ENCODE measurements at places on chromosomes 1 and 21.
A peak's percentile ranks its signal among the peaks of the same experiment; 100 is the strongest.

GRCh38 chr1:112284796-112285195 lies 111.2 kb upstream of the CTTNBP2NL start:
- no peak for DNase-seq

DNA sequence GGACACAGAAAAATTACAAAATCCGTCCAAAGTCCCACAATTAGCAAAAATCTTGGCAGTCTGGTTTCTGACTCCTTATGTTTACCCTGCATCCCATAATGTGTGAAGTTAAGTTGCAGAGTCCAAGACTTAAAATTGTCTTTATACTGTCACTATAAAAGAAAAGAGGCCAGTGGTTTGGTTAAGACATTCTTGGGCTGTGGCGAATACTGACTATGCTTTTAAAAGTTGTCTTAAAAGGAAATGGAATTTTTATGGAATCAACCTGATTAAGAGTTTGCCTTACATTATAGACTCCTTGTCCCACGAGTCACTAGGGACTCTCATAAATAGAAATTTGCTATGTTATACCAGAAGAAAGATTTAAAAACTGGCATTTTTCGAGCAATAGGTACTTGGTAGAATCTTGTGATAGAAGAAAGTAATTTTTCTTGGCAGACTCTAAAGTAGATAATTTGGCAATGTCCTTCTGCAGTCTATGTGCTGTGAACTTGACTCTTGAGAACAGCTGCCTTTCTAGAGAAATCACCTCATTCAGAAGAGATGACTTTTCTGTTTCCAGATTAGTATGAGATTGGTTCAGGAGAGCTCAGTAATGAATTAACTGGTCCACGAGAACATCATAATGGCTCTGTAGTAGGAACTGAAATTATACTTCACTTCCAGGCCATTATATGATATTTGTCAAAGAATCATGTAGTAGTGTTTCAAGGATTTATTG lies 31.8 kb downstream of the NTNG1 start:
- DNase-seq: no peak

GRCh38 chr1:97384294-97384968 lies 536.4 kb downstream of the DPYD start:
- DNase-seq: no peak

GRCh38 chr1:205534444-205534985 lies 30.0 kb downstream of the CDK18 start:
- no peak for DNase-seq

GRCh38 chr1:114075546-114076242 lies 78.0 kb downstream of the SYT6 start:
- no peak for DNase-seq

DNA sequence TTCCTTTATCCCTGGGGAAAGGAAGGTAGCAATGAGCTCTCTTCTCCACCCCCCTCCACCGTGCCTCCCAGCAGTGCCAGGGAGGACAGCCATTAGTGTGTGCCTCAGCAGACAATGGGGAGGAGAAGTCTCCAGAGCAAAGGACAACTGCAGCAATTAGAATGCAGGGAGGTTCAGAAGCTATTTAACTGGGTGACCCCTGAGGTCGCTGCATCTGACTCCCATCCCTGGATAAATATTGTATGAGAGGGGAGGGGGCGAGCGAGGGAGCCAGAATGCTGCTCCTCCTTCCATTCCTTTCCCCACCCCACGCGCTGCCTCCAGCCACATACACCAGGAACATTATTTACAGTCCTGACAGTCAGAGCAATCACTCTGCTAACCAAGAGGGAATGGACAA lies 59.0 kb downstream of the ERI3 start:
- no peak for DNase-seq

DNA sequence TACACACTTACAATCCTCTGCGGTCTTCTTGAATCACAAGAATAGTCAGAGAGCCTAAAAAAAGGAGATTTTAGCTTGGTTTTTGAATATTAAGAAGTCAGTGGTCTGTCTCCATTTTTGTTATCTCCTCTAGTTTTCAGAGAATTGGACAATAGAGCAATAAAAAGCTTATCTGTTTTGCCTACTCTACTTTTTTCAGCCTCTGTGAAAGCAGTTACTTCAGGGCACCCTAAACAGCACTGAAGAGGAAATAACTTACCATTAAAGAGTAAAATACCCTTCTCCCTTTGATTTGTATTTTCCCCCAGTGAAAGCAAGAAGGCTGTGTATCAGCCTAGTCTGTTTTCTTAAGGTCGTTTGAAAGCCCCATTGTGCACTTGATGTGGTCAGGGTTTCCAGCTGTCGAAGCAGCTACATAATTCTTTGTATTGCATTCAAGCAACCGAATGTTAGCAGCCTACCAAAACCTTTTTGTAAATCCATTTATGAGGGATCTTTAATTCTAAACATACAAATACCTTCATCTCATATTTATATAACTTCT lies 1.0 kb downstream of the NTMT2 start:
- DNase-seq: no peak

DNA sequence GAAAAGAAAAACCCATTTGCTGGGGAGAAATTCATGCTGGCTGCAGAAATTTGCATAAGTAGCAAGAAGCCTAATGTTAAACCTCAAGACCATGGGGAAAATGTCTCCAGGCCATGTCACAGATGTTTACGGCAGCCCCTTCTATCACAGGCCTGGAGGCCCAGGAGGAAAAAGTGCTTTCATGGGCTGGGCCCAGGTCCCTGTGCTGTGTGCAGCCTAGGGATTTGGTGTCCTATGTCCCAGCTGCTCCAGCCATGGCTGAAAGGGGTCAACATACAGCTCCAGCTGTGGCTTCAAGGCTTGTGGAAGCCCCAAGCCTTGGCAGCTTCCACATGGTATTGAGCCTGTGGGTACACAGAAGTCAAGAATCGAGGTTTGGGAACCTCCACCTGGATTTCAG lies 93.0 kb downstream of the HFM1 start:
- DNase-seq: no peak

- DNase-seq: no peak
These were observed 292.0 kb upstream of the PLXNA2 start for GRCh38 chr1:208536212-208536611.

DNA sequence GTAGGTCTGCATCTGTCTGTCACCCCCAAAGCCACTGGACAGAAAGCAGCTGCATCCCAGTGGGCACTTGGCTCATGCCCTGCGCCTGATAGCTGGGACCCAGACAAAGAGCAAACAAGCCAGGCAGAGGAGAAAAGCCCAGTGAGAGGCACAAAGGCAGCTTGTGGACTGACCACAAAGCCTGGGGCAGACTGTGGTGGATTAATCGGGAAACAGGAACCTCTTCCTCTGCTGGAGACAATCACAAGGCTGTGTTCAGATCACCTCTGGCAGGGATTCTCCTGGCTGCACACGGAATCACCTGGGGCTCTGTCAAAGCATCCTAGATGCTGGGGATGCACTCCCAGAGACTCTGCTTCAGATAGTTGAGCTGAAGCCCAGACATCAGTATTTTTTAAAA lies 15.2 kb upstream of the GJB5 start:
- no peak for DNase-seq

- no peak for DNase-seq
These were observed 11.1 kb downstream of the BATF3 start for GRCh38 chr1:212688341-212689047.

- DNase-seq: no peak
These were observed 4.7 kb downstream of the AMY2B start for GRCh38 chr1:103576065-103576464.

DNA sequence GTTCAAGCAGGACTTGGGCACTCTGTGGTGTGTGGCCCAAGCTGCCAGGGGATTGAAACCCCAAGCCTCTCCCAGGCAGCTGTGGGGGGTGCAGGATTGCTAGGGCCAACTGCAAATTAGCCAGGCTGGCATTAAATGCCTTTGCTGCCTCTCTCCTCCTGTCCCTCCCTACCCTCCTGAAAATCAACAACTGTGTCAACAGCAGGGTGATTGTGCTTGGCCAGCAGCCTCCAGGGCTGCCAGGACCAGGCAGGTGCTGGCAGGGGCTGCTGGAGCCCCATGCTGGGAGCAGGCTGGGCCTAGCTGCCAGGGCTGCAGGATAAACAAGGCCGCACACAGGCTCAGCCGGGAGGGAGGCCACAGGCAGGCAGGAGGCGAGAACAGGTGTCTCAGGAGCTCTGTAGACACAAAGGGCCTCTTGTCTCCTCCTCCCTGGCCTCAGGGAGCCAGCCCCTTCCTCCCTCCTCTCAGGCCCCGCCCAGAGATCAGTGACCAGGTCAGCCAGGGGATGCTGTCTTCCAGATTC lies 11.4 kb downstream of the SOX13 start:
- no peak for DNase-seq

DNA sequence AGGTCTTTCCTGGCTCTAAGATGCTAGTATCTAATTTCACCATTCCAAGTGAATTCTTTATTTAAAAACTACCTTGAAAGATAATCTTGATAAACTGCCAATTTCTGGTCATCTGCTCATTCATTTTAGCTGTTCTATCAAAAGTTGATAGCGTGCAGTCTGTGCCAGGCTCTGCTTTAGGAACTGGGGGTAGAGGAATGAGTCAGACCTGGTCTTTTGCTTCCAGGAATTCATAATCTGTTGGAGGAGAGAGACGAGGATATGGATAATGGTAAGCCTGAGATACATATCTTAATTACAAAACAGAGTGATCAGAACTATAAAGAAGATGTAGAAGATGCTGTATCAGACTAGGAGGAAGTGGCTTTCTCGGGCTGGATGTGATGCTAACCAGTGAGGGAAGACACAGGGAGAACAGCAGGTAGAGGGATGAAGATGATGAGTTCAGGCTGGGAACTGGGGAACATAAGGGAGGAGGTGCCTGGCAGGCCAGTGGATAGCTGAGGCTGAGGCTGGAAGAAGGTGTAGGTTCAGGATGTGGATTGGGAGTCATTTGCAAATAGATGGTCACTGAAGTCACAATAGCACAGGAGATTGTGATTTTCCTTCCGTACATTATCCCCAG lies 12.3 kb upstream of the PHC2 start:
- DNase-seq: no peak

DNA sequence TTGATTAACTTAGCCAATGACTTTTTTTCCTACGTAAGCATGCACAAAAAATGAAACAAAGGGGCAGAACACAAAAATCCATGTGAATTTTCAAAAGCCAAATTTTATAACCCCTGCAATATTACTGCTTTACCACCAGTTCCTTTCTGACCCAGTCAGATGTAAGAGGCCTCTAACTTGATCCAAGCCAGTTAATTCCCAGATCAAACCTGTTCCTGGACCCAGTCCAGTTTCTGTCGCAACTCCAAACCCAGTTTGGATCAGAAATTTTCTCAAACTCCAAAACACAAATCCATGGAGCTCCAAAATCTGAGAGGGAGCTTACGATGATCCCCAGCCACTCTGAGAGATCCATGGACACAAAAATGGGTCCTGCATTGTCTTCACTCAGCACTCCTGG lies 7.8 kb upstream of the ZYG11A start:
- DNase-seq: no peak

GRCh38 chr21:34072145-34073031 lies 990 bp upstream of the MRPS6 start:
- no peak for DNase-seq

DNA sequence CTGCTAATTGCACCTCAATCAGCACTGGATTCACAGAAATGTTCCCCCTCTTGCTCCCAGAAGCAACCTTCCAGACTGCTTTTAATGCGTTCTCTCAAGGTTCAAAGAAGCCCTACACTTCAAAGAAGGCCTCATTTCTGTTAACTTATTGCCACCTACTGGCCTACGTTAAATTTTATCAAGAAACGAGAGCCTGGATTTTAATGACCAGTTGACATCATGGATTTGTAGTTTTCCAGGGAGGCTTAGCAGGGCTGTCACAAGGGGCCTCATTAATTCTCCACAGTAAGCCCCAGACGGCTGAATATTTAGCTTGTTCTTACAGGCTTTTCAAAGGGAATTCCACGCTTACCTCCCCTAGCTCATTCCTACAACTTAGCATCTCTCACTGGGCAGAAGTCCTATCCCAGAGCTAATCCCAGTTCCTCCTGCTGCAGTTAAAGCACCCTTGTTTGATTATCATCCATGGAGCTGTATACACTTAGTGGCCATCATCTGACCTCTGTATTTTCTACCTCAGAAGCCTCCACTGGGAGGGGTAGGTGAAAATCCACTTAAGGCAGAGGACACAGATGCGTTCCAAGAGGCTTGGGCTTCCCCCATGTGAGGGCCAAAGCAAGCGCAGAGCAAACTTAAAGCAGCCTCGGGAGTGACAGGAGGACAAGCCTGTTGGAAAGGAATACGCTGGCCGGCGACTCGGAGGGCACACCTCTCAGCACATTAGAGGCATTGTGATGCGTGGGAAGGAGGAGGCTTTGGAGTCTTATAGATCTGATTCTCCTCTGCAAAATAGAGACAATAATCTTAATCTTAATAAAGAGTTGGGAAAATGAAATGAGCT lies 32.2 kb upstream of the CYP4X1 start:
- no peak for DNase-seq

DNA sequence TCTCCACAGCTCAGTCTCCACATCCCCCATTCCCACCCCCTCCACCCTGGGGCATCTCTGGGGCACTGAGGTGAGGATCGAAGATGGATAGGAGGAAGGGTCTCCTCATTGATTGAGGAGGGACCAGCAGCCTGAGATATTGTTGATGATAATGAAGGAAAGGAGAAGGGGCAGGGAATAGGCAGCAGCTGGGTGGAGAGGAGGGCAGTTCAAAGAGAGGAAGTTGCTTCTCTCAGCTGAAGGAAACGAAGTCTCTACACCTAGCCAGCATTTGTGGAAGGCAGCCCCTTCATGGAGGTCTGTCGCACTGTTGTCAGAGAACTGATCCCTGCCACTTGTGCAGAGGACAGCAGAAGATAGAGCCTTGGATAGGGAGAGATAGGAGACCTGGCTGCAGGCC lies 5.7 kb downstream of the KNCN start:
- no peak for DNase-seq

- DNase-seq: no peak
These were observed 3.9 kb upstream of the SKI start for GRCh38 chr1:2224170-2224584.

GRCh38 chr1:20730690-20731056 lies 1.8 kb downstream of the SH2D5 start:
- no peak for DNase-seq

GRCh38 chr21:17051054-17051453 lies 461.8 kb upstream of the CXADR start:
- no peak for DNase-seq

DNA sequence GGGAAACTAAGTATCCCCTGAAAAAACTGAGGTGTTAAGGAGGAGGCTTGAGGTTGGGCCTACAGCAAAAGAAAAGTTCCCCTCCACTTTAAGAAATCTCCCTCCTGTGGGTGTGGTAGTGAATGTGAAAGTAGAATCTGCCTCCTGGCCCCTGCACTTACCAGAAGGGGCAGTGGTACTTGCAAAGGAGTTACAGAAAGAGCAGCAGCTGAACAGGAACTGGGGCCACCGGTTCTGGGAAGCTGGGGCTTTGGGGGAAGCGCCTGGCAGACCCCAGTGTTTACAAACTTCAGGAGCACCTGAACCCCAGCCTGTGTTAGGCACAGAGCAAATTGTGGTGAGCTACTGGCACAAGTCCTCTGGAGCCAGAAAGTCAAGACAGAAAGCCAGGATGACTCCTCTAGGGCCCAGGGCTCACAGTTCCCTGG lies 250.2 kb upstream of the FGGY start:
- peak; percentile 74 for DNase-seq

GRCh38 chr1:93081716-93082115 lies 2.6 kb downstream of the MTF2 start:
- DNase-seq: no peak

Data from CD4-positive, alpha-beta T cell treated with Interferon alpha-2 for 1 hour (primary cell).